ENCODE measurements at places on chromosomes 3 and 15.

DNA sequence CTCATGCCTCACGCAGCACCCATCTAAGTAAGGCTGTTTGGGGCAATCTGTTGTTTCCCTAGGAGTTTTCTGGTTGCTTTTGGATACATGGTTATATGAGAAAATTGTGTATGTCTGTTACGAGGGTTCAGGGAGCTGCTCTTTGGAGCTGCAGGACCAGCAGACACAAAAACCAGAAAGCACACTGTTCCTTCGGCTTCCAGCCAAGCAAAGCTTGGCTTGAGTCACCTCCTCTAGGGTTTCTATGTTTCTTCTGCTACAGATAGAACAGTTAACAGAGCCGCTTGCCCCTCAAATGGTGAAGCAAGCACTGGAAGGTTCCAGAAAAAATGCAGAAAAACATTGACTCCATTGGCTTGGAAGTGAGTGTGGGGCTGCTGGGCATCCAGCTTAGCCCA, 49.2 kb upstream of the CTDSPL start:
- no peak for DNase-seq

DNA sequence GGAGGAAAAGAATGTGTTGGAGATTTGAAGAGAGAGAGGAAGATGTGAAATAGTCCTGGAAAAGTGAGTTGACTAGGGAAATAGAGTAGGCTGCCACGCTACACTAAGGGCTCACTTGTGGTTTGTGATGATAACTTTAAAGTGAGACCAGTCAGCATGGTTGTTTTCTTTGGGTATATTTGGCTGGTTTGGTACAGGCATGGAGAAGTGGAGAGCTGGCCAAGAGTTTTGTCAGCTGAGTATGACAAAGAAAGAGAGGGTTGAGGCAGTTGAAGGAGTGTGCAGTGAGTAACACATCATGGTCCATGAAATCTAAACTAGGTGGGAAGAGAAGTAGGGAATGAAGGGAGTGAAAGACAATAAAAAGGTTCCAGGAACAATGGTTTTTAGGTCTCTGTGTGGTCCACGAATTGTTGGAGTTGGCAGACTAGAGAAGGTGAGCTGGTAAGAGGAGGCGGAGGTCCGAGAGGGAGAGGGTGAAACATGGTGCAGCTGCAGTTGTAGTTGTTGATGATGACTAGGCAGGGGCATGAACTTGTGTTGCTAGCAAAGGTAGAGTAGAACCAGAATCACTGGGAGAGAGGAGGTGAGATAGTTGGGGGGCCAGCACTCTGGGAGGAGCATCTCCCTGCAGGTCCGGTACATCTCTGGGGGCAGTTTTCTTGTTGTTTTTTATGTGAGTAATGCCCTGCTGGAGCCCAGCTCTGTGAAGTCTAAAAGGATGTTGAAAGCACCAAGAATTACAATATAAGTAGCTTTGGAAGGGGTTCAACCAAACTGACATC, 21.0 kb downstream of the ZNF80 start:
- no peak for DNase-seq

- no peak for DNase-seq
These were observed 100.9 kb downstream of the MYO5A start for GRCh38 chr15:52427804-52428203.

DNA sequence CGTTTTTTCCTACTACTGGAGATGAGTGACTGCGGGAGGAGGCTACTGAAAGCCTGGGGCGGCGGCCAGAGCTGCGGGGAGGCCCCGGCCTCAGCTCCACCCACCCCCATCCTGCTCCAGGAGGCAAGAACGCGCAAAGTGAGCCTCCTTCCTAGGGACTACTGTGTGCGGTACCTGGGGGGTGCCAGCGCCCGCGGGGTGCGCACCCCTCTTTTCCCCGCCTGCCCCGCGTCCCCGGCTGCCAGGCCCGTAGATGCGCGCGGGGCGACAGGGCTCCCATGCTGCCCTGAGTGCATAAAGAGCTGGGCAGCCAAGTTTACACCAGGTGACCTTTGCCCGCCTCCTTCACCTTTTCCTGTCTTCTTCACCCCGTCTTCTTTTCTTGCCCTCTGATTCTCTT, 2.5 kb upstream of the USF3 start:
- DNase-seq: no peak

GRCh38 chr15:51736751-51737521, 519 bp downstream of the LYSMD2 start:
- DNase-seq: no peak

Measured in hippocampal formation (tissue), 2 donors.